Caudate nucleus (tissue), 63 donors: ENCODE measurements at places on chromosomes 6 and 20.

- DNase-seq, result no peak
Observed at GRCh38 chr6:101443315-101443714, 49.8 kb downstream of the GRIK2 start.

DNA sequence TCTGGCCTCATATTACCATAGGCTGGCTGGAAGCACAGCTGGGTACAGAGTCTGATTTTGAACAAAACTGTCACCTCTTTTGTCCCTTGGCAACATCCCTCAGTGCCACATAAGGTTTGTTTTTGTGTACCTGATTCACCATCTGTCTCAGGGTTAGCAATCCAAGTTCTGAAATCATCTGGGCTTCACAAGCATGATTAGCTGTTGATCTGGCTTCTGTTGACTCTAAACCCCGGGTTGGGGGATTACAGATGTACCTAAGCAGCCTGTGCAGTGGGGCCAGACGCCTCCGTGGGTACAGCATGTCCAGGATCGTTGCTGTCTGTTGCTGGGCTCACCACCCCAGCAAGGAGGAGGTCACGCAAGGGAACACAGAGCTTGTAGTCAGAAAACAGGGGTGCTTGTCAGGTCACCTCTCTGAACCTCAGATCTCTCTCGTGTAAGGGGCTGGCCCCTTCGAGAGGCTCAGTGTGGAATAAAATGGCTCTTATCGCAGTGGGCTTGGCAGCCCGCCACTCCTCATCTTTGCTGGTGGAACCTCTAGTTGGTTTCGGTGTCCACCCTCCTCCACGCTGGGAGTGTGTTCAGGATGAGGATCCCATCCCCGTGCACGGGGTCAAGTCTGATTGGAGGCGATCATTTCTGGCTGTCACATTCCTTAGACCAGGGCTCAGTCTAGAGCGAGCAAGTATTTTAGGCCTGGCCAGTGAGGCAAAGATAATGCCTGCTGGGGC lies 39.2 kb upstream of the ZNF831 start:
- DNase-seq, result no peak

GRCh38 chr6:11747021-11747420 lies 31.6 kb downstream of the ADTRP start:
- DNase-seq, result no peak

GRCh38 chr6:143233554-143234285 lies 173.0 kb downstream of the AIG1 start:
- no peak for DNase-seq

DNA sequence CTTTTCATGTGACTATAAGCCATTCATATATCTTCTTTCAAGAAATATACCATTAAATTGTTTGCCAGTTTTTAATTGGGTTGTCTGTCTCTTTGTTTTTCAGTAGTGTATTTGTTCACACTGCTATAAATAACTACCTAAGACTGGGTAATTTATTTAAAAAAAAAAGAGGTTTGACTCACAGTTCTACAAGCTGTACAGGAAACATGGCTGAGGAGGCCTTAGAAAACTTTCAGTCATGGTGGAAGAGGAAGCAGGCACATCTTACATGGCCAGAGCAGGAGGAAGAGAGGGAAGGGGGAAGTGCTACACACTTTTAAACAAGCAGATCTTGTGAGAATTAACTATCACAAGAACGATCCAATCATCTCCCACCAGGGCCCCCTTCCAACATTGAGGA lies 255.3 kb downstream of the EPM2A start:
- no peak for DNase-seq

- no peak for DNase-seq
Observed at GRCh38 chr6:13075141-13075845, 253.0 kb downstream of the TBC1D7 start.

GRCh38 chr6:31293343-31293742 lies 21.5 kb upstream of the HLA-C start:
- no peak for DNase-seq

GRCh38 chr6:159760602-159761057 lies 1.2 kb upstream of the ACAT2 start:
- no peak for DNase-seq

- DNase-seq, result no peak
Observed at GRCh38 chr20:44129911-44130718, 56.9 kb downstream of the JPH2 start.
